Inflammatory macrophage (primary cell): ENCODE measurements at places on chromosomes 2 and 18.

GRCh38 chr2:204335451-204336058, 209.7 kb upstream of the PARD3B start:
- DNase-seq = no peak

GRCh38 chr18:76231402-76231801, 263.6 kb downstream of the ZNF516 start:
- no peak for DNase-seq

DNA sequence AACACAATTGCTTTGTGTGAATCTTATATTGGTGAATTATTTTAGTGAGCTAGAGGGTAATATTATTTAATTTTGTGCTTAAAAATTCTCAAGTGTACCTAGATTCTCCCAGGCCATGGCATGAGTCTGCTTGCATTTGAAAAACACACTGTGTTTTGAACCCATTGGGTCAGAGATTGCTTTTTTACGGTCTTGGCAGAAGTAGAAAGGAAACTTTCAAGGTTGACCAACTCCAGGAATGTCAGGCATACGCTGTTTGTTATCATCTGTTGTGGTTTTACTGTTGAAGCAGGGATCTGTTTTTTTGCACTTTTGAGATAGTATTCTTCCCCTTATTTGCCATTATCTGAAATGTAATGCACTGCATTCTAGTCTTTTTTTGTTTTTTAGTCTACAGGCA, 377.4 kb downstream of the RPRM start:
- DNase-seq = no peak

DNA sequence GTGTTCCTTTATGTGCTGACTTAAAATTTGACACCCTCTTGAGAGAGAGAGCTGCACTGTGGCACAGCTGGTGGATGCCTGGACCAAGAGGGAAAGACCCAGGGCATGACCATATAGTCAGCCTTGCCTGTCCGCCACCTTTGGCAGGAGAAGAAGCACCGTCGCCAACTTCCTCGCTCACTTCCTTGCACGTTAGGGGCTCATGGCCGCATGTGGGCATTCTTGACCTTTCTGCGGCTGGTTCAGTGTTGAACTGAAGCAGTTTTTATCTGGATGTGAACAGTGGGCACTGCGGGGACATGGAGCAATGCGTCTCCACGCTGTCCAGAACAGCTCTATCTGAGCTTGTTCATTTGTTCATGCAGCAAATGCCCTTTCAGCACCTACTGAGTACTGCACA, 66.9 kb downstream of the TRAPPC12 start:
- DNase-seq = no peak

GRCh38 chr2:39469807-39470206, 32.7 kb upstream of the MAP4K3 start:
- peak; percentile 50 for DNase-seq

- DNase-seq = peak; percentile 76
Measured at GRCh38 chr2:181456660-181457120, 496 bp upstream of the ITGA4 start.

GRCh38 chr18:38358805-38359657, 793.4 kb upstream of the CELF4 start:
- DNase-seq = no peak

DNA sequence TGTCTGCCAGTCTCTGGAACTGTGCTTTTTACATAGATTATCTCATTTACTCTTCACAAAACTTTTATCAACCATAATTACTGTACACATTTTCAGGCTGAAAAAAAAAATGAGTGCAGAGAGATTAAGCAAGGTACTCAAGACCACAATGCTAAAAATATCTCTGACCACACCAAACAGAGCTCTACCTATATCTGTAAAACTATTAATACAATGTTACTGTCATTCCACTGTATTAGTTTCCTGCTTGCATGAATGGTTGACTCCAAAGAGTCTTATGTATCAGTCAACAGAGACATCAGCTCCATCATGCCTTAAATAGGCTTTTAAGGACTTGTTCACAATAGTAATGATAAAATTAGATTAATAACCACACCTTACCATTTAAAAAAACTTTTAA, 134.7 kb upstream of the CCDC150 start:
- no peak for DNase-seq

DNA sequence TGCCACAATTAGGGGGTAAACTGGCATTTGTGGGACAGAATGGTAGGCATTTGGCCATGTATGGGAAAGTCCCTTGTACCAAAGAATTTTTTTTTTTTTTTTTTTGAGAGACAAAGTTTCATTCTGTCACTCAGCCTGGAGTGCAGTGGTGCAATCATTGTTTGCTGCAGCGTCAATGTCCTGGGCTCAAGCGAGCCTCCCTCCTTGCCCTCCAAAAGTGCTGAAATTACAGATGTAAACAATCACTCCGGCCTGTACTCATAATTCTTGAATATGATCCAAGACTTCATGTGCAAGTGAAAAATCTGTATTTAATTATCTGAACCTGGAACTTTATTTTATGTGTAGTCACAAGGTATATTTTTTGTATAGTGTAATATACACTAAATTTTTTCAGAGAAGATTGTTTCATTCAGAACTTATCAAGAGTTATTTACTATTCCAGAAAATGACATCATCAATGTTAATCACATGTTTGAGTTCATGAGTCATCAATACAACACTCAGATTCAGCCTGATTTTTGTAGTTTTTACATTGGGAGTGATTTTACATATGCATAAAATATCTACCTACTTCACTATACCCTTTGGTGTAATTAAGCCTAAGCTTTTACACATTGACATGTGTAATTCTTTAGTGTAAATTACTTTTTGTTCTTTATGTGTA, 138.7 kb upstream of the L3MBTL4 start:
- no peak for DNase-seq

DNA sequence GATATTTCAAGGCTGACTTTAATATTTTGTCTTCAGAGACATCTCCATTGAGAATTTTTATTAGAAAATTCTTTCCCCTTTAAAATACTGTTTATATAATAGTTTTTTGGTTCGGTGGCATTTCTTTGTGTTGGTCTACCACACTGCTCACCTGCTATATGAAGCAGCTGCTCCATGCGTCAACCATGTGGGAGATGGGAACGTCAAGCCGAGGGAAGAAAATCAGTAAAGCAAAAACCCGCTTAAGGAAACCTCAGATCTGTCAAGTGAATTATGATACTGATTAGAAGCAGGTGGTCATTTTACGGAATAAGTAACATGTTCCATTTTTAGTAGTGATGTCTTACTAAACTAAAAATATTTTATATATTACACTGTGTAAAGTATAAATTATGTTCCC, 5.6 kb upstream of the TMEM17 start:
- DNase-seq = no peak

DNA sequence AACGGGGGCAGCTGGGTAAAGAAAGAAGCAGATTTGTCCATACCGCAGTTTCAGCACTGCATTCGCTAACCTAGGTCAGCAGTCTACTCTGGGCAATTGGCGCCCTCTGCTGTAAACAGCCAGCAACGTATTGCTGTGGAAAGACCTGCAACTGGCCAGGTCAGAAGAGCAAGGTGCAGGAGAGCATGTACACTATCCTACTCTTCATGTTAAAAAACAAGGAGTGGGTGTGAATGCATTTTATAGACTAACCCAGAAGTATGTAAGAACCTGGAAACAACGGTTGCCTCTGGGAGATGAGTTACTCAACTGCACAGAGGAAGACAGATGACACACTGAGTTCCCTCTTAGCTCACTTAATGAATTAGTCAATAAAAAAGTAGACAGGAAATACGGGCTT, 6.2 kb downstream of the MRPS5 start:
- peak; percentile 70 for DNase-seq

GRCh38 chr18:49565612-49566011, 3.8 kb downstream of the LIPG start:
- DNase-seq = no peak

GRCh38 chr18:8801263-8801901, 96.0 kb downstream of the MTCL1 start:
- DNase-seq = no peak

GRCh38 chr2:159518321-159519005, 97.9 kb downstream of the BAZ2B start:
- DNase-seq = no peak

DNA sequence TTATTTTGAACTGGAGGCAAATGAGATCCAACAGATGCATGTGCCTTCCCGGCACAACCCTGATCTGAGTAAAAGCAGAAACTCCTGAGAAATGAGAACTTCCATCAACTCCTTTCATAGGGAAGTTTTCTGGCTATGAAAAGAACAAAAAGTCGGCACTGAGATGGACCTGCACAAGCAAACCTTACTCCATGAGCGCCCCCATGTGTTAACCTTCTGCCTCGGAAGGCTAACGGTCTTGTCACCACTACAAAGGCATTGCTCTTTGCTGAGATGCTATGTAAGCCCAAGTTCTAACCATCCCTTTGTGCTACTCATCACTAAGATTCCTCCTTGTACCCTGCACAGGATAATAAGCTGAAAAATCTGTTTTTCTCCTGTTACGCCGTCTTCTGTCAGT, 57.3 kb upstream of the SULT1C3 start:
- DNase-seq = peak; percentile 10

DNA sequence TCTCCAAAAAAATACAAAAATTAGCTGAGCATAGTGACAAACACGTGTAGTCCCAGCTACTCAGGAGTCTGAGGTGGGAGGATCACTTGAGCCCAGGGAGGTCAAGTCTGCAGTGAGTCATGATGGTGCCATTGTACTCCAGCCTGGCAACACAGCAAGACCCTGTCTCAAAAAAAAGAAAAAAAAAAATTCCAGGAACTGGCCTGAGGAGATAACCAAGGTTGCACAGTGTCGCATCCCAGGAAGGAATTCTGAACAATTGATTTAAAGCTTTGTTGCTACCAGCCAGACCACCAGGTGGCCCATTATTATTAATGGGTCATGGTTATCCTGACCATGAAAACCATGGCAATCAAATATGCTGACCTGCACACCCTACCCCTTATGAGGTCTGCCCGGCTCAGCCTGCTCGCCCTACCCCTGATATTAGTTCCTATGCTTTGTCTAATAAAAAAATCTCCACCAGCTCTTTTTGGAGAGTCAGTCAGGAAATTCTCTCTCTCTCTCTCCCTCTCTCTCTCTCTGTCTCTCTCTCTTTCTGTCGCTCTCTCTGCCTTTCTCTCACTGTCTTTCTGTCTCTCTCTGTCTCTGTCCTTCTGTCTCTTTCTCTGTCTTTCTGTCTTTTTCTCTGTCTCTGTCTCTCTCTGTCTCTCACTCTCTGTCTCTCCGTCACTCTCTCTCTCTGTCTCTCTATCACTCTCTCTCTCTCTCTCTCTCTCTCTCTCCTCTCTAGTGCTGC, 73.7 kb downstream of the NCAPH start:
- no peak for DNase-seq

DNA sequence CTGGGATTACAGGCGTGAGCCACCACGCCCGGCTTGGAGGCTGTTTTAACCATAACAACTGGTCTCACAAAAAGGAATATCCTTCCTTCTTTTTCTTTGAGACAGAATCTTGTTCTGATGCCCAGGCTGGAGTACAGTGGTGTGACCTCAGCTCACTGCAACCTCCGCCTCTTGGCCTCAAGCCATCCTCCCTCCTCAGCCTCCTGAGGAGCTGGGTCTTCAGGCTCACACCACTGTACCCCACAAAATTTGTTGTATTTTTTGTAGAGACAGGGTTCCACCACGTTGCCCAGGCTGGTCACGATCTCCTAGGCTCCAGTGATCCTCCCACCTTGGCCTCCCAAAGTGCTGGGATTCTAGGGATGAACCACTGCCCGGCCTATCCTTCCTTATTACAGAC, 21.7 kb downstream of the CTIF start:
- DNase-seq = no peak

DNA sequence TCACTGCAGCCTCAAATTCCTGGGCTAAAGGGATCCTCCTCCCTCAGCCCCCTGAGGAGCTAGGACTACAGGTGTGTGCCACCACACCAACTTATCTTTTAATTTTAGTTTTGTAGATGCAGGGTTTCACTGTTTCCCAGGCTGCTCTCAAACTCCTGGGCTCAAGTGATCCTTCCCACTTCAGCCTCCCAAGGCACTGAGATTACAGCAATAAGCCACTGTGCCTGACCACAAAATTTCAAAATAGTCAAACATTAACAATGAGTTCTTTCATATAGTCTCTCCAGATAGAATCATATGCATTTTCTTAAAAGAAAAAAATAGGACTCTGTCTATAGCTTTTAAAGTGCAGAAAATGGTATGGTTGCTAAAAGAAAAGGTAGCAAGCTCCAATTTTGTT, 24.9 kb upstream of the PID1 start:
- DNase-seq = peak; percentile 81

DNA sequence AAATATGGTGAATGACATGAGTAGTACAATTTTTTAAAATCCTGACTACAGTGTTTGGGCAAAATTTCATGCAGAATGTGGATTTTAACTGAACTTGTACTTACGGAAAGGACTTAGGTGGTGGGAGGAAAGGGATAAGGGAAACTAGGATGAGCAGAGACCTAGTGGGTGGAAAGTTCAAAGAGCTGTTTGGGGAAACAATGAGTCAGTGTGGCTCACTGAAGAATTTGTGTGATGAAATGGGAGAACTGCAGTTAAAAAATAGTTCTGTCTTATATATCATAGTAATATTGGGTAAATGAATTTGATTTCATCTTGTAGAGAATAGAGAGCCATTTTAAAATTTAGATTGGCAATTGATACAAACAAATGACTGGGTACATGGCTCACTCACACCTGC, 220.1 kb upstream of the CTAGE1 start:
- no peak for DNase-seq

DNA sequence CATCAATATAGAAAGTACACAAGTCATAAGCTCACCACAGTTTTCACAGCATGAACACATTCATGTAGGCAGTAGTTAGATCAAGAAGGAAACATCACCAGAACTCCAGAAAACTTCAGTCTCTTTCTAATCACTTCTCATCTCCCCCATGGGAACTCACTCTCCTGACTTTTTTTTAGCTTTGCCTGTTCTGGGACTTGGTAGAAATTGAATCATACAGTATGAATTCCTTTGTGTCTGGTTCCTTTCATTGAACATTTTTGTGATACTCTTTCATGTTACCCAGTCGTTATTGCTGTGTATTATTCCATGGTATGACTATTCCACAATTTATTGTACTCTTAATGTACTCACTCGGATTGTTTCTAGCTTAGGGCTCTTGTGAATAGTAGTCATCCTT, 160.2 kb downstream of the TAF4B start:
- DNase-seq = no peak

DNA sequence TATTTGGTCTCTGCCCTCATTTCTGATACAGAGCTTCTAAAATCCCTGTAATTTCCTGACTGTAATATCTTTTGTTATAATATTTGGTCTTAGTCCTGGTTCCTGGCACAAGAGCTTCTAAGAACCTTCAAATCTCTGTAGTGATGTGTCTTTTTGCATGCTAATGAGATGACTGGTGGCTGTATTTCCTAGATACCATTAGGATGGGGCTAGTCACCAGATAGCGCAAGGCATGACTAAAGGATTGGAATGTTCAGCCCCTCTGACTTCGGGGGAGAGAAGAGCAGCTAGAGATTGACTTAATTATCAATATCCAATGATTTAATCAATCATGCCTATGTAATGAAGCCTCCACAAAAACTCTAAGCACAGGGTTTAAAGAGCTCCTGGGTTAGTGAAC, 620.8 kb upstream of the ACVR2A start:
- no peak for DNase-seq

GRCh38 chr2:33242845-33243244, 233.6 kb upstream of the RASGRP3 start:
- peak; percentile 7 for DNase-seq
